ENCODE measurements at places on chromosomes 3 and 15.

GRCh38 chr15:42088801-42089640 is 5.3 kb downstream of the PLA2G4D start:
- no peak for DNase-seq

DNA sequence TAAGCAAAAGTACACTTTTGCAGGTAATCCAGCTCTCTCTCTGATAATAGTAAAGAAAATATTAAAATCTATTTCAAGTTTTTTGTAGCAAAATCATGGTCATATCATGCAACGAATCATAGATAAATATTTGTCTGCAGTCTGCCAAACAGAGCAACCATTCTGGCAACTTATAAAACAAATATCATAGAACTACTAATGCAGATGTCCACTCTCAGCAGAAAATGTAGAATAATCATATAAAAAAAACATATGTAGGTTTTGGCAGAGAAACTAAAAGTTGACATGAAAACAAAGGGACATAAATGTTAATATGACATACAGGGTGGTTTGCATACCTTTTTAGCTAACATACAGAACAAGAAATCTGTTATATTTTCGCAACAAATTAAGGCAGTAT is 12.2 kb downstream of the TMCC1 start:
- no peak for DNase-seq

DNA sequence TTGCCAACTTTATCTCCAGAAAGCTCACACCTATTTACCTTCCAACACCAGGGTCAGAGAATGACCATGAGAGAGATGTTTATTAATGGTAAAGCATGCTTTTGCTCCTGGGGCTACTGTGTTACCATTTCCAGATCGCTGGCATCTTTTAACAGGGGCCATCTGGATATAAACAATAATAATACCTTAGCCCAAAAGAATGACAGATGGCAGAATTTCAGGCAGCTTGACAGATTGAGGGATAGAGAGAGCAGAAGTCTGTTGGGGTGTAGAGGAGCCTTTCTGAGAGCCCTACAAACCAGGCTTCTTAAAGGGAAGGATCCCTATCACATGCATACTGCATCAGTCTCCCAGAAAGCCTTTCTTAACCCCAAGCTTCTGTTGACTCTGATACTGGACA is 17.7 kb downstream of the RBP1 start:
- DNase-seq, result no peak

GRCh38 chr15:36815786-36816185 is 236.4 kb downstream of the CDIN1 start:
- DNase-seq, result no peak

DNA sequence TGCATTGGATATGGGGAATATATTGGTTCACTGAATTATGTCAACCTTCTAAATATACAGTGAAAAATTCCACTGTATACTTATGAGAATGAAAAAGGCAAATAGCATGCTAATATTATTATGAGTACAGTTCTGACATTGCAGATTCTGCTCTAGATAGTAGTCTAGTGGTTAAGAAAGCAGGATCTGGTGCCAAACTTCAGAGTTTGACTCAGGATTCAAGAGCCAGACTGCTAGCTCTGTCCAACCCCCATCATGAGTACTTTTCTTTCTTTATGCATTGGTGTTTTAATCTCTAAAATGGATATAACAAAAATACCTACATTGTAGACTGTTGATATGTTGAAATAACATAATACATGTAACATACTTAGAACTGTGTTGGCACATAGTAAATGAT is 57.3 kb upstream of the PLSCR4 start:
- no peak for DNase-seq

- no peak for DNase-seq
Observed at GRCh38 chr3:173957646-173958045, 560.1 kb downstream of the NLGN1 start.

- no peak for DNase-seq
Observed at GRCh38 chr3:87413814-87414213, 137.4 kb upstream of the POU1F1 start.

DNA sequence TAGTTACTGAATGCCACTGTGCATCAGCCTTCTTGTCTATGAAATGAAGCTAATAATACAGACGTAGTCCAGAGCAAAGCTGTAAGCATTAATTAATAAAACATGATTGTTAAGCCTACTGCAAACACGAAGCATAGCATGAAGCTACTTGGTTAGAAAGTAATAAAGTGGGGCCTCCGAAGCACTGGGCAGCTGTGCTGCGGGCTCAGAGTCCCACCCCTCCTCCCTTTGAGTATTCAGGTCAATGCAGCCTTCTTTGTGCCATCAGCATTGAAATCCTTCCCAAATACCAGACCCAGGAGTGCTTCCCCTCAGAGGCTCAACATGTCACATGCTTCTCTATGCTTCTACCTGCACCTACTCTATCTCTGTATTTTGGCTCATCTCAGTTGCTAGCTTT is 1112.6 kb downstream of the IGSF11 start:
- no peak for DNase-seq

GRCh38 chr3:124805671-124806070 is 75.4 kb downstream of the UMPS start:
- DNase-seq, result no peak

DNA sequence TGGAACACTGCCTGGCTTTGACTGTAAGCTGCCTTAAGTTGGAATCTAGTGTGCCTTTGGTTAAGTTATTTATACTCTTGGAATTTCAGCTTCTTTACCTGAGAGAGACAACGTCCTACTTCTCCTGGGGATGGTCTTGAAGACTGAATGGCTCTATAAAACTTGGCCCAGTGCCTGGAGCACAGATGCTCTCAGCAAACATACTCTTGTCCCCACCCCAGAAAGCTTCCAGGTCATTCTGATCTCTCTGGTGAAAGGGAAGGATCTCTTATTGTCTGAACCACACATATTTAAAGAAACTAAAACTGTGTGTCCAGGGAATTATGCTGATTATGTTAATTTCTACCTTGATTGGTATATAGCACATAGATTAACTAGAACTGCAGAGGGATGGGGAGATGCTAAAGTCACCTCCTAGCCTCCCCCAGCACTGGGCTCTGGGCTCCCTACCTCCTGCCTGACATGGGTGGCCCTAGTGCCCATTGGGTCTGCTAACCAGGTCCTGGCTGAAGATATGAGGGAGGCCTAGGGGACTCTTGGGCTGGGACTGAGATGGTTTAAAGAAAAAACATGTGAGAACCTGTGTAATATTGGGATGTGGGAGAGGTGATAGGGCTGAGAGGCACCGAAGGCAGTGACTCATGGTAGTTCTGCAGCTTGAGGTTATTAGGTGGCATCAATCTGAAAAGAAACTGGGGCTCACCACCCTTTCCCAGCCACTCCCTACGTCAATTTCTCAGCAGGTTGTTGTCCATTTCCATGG is 171.0 kb downstream of the RPLP1 start:
- DNase-seq, result no peak

DNA sequence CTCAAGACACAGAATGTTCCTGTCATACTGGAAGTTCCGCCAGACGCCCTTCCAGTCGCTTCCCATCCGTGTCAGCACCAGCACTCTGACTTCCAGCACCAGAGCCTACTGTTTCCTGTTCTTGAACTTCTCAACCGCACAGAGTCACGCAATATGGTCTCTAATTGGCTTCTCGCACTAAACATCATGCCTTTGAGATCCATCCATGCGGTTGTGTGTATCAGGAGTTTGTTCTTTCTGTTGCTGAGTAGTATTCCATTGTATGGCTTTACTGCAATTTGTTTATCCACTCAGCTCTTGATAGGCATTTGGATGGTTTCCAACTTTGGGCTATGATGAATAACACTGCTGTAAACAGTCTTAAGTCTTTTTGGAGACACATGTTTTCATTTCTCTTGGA is 112.1 kb downstream of the LRRK1 start:
- no peak for DNase-seq

- DNase-seq, result no peak
Observed at GRCh38 chr3:62995119-62995518, 119.9 kb upstream of the CADPS start.

DNA sequence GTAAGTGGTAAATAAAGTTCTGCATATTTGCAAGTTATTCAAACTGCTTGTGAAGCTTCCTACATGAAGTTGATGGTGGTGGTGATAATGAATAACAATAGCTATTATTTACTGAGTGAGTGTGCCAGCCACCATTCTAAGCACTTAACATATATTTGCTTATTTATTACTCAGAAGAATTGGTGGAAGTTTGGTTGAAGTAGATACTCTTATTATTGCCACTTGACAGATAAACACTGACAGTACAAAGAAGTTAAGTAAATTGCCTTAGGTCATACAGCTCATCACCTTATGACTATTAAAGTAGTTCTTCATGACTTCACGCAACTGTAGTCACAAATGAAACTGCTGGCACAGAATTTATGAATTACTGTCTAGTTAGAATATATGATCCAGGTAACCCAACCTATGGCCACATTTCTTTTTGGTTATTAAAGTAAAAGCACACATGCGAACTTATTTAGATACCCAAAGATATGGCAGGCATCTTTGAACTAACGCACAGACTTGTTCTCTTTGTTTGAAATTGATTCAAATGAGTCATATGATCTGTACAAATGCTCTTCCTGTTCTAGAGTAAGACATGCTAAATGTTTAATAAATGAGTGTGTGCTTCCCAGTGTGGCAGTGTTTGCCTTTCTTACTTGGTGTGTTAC is 99.8 kb upstream of the NR2F2 start:
- no peak for DNase-seq

DNA sequence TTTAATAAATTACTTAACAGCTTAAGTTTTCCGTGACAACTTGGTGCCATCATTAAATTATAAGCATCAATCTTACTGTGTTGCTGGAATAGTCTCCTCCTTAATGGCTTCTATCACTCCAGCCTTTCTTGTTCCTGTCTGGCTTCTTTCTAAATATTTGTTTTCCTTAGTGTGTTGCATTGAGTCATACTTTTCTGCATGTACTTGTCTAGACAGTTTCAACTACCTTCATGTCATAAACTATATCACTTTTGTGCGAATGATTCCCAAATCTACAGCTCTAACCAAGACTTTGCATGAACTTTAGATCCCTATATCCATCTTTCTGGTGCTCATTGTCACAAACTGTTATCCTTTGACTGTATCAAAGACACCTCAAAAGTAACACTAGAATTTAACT is 78.4 kb downstream of the AKAP13 start:
- no peak for DNase-seq

- peak; percentile 30 for DNase-seq
Observed at GRCh38 chr15:90143166-90143655, 40.9 kb upstream of the IDH2 start.

DNA sequence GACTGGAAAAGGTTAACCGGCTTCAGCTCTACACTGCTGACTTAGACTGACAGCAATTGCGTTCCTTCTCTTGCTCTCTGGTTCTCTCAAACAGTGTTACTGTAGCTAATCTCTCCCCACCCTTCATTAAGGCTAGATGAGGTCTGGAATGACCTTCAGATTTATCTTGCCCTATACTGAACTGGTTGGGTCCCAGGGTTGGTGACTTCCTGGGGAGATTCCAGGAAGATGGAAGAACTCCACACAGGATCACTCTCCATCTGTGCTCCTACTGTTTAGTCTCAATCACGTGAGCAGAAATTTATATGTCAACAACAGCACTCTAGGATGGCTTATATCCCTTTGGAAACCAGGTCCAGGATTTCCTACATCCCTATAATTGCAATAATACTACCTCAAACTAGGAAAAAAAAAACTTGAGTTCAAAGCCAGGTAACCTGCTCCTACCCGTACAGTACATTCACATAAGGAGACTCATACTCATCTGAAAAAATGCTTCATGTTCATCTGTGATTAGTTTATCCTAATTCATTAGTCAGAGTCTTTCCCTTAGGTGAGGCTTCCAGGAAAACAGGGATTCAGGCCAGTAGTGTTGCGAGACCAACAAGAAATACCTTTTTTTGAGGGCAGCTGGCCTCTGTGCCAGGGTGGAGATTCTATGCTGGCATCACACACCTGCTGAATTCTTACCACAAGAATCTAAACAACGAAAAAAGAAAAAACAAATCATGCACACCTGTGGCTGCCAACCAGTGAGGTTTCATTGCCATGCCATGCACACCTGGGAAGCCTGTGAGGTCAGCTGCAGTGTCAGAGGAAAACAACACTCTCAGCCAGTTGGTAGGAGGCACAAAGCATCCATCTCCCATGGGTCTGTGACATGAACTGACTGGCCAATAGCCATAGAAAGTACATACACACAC is 297.3 kb downstream of the MECOM start:
- no peak for DNase-seq

GRCh38 chr3:136685882-136686281 is 66.3 kb downstream of the STAG1 start:
- no peak for DNase-seq

DNA sequence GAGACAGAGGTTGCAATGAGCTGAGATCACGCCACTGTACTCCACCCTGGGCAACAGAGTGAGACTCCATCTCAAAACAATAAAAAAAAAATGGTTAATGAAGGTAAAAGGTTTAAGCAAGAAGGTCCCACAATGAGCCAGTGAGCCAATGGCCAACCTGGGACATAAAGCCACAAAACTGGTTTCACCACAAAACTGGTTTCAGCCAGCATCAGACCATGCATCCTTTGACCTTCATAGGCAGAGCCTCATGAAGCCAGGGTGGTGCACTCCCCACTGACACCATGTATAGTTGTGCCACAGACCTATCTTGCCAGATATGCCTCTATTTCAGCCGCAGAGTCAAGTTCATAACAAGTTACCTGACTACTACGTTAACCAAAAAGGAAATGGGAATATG is 41.9 kb downstream of the SCAP start:
- no peak for DNase-seq

DNA sequence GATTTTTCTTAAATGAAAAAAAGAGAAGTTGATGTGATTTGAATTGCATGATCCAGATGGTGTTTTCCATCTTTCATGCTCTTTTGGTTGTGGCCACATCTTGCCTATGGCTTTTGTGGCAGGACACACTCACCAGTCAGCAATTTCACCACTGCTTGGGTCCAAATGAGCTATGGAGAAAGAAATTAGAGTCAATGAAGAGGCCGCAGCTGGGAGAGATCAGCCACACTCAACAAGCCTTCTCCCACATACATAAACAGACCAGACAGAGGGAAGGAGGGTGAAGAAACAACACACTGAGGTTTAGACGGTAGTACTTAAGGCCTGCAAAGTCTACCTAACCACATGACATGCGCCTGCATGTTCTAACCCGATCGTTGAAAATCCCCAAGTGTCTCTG is 110.7 kb upstream of the CDIN1 start:
- DNase-seq, result no peak

- DNase-seq, result no peak
Observed at GRCh38 chr3:183875411-183875810, 9.3 kb downstream of the PARL start.

DNA sequence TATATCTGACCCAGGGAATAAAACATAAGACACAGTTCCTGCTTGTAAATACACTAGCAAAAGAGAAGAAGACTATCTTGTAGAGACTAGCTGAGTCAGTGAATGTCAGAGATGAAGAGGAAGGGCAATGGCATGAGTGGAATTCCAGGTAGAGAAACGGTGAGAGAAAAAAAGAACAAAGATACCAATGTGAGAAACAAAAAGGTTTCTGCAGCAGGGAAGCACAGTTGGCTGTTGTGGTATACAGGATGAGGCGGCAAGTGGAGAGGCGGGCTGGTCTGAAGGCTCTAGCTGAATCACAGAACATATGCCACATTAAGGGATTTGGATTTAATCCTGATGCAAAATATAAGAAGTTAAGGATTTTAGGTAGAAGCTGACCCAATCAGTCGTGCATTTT is 17.1 kb upstream of the TASOR start:
- no peak for DNase-seq

- DNase-seq, result no peak
Observed at GRCh38 chr3:123587401-123587800, 2.5 kb upstream of the HACD2 start.

Measured in stimulated activated CD8-positive, alpha-beta memory T cell treated with anti-CD3 and anti-CD28 coated beads, Interleukin-12 subunit alpha, Interleukin-12 subunit beta, amount 100 ng/mL, for 1 hour (primary cell).